ENCODE measurements at places on chromosomes 6 and 20.

- DNase-seq, result no peak
Observed at GRCh38 chr20:44976698-44977097, 10.4 kb downstream of the STK4 start.

DNA sequence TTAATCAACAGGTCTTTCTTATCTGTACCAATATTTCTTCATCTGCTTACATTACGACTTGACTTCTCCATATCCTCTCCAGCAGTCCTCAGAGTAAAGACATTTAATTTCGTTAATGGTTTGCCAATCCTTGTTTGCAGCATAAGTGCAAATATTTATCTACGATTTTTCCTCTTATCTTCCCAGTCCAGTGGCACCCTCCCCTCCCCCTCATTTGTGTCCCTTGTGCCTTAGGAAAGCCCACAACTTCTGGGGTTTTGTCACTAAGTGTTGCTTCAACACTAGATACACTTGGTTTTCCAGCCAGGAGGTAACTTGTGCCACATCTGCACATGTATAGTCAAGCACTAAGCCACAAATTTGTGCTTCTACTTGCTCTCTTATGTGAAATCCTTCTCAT, 327.2 kb downstream of the CBLN4 start:
- DNase-seq, result no peak

DNA sequence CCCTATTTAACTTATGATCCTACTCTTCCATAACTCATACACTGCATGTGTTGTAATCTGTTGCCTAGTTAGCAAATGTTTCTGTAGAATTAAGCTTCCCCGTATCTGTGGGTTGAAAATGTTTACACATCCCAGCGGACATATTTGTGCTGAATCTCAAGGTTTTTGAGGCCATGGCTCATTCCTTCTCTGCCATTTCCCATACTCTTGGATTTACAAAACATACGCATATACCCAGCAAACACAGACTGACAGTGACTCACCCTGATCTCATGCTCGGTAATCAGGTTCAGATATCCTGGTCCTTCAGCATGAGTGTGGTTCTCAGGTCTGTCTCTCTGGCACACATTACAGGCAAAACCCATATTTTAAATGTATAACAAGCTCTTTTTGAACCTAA, 58.7 kb downstream of the AGPAT4 start:
- DNase-seq, result peak; percentile 98

DNA sequence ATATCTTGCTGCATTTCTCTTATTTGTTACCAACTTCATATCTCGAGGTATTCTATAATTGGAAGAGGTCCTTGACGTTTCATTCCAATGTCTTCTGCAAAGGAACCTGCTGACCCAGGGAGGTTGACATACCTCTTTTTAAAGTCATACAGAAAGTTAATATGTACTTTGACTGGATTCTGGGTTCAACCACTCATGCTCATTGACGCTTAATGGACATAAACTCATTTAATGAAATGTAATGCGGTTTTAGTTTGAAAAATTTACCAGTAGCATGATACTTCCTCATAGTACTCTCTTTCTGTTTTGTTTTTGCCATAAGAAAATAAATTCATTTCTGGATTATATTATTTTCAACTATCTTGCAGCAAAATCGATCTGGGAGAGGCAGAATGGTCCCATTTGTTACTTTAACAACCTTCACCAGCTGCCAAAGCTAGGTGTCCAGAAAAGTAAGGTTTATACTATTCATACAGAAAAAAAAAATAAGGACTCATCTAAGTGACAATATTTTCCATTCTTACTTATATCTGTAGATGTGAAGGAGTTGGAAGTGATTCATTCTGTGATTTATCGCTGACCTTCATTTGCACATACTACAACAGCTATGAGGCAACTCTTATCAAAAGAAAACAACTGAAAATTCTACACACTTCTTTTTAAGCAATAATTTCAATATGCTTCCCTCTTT, 101.6 kb downstream of the ATXN1 start:
- no peak for DNase-seq

DNA sequence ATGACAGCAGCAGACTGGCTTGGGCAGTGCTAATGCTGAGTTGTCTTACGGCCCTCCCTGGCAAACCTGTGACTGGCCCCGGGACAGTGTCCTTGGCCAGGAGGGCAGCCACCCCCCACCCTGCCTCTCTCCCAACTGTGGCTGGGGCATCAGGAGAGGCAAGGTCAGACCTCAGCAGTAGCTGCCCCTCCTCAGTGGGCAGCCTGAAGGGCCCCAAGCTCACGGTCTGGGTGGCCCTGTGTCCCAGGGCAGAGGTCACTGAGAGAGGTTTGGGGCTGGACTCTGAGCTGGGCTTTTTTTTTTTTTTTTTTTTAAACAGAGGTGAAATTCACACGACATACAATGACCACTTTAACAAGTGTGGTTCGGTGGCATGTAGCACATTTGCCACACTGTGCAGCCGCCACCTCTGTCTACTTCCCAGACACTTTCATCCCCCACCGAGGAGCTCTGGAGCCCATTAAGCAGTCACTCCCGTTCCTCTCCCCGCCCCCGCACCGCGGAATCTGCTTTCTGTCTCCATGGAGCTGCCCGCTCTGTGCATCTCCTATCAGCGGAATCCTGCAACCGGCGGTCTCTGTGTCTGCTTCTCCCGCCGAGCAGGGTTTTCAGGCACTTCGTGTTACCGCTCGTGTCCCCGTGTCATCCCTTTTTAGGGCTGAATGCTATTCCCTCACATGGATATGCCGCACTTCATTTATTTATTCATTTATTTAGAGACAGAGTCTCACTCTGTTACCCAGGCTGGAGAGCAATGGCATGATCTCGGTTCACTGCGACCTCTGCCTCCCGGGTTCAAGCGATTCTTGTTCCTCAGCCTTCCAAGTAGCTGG, 67.9 kb upstream of the GATA5 start:
- DNase-seq, result no peak

GRCh38 chr6:143159001-143159400, 98.3 kb downstream of the AIG1 start:
- DNase-seq, result no peak

- no peak for DNase-seq
Observed at GRCh38 chr6:46170357-46171289, at the start of gene ENPP5. ENPP5 (minus strand) TSS chr6:46170980; CDS start chr6:46168262, 2,718 bp downstream.

- DNase-seq, result no peak
Observed at GRCh38 chr6:106536357-106536756, 92.9 kb downstream of the RTN4IP1 start.

DNA sequence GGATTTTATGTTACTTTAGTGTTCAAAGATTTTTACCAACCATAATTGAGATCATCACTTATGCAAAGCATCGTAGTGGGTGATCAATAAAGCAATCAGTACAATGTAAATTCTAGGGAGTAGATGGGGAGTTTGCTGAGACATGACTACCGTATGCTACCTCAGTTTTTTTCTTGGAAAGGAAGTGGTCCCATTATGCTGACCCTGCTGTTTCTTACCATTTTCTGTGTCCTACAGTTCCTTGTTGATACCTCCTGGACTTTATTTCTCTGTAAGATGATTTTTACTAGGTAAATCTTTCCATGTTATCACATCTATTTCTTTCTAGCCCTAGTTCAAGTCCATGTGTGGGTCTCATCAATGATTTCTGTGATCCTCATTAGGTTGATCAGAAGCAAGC, 19.3 kb upstream of the NKAIN2 start:
- no peak for DNase-seq

- DNase-seq, result no peak
Observed at GRCh38 chr6:146901940-146902816, 302.0 kb upstream of the STXBP5 start.

GRCh38 chr6:2790588-2791449, 25.6 kb downstream of the WRNIP1 start:
- DNase-seq, result peak; percentile 80

- DNase-seq, result no peak
Observed at GRCh38 chr6:129120856-129121638, 238.1 kb downstream of the LAMA2 start.

DNA sequence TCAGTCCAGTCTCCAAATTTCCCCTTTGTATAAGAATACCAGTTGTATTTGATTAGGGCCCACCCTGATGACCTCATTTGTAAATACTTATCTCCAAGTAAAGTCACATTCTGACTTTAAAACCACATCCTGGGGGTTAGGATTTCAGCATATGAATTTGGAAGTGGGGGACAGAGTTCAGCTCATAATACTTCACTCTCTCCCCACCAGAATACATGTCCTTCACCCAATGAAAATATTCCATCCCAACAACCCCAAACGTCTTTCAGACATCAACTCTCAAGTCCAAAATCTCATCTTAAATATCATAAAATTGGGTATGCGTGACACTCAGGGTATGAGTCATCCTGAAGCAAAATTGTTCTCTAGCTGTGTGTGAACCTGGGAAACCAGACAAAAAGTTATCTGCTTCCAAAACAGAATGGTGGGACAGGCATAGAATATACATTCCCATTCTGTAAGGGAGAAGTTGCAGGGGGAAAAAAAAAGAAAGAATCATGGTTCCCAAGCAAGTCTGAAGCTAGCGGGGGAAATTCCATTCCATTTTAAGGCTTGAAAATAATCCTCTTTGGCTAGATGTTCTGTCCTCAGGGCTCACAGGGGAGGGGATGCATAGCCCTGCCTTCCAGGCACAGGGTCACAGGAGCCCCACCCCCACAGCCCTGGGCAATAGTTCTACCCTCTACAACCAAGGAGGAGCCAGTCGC, 113.9 kb downstream of the ADAT2 start:
- peak; percentile 73 for DNase-seq

DNA sequence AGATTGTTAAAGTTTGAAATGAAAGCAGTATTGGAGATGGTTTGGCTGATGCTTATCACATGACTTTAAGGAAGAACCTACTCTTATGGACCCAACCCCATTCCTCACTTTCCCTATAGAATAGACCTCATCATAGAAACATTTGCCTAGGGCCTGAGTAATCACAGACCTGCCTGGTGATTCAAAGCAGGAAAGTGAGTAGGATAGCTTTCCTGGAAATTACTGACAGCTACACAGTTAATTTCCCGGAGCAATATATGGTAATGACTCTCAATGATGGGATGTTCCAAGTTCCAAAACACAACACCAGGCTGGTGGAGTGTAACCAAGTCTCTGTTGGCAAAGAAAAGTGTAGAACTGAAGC, 233.8 kb downstream of the SIM1 start:
- DNase-seq, result peak; percentile 91

GRCh38 chr20:38665094-38665493, 59.2 kb upstream of the SLC32A1 start:
- DNase-seq, result no peak

DNA sequence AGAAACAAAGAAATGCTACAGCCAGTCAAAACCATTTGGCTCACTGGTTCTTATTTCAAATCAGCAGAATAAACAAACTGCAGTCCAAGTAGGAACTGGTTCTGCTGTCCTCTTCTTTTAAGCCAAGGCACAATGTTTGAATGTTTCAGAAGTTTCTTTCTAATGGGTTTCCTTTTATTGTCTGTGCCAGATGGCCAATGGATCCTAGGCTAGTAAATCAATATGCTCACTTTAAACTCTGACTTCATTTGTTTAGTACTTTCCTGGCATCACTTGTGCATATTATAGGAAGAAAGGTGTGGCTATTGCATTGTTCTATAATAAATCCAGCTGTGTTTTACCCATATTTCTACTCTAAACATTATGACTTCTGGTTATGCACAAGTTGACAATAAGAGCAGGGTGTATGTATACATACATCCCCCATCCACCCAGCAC, 99.7 kb upstream of the PLCB4 start:
- DNase-seq, result no peak

DNA sequence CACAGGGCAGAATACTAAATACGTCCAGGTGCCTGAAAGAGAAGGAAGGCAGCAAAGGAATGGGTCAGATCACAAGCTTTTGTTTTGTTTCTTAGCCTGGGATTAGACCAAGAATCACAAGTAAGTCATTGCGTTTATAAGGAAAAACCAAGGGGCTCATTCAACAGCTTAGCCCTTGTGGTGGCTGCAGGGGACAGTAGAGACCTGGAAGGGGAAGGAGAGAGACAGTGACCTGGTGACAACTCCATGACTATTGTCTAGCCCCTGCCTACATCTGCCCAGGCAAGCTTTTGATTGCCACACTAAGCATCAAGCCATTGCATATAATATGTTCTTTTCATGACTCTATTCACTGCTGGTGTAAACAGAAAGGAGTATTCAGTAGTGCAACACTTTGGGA, 30.2 kb upstream of the TBC1D7 start:
- no peak for DNase-seq

DNA sequence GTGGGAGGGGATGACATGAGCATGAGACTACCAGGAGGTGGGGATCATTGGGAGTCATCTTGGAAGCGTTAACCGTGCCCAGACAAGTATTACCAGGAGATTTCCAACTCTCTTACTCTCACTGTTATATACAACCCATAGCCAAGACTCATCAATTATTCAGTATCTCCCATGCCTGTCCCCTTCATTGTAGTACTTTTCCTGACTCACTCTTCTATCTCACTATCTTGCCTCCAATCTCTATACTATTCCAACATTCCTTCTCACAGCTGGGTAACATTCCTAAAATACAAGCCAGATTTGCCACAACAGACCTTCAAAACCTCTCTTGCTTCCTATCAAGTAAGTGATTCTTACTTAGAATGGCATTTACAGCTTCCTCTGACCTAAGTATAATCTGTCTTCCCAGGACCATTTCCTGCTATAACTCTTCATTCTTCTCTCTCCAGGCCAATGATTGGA, 226.3 kb upstream of the SMLR1 start:
- peak; percentile 96 for DNase-seq

- no peak for DNase-seq
Observed at GRCh38 chr6:97392735-97393134, 109.7 kb upstream of the MMS22L start.

DNA sequence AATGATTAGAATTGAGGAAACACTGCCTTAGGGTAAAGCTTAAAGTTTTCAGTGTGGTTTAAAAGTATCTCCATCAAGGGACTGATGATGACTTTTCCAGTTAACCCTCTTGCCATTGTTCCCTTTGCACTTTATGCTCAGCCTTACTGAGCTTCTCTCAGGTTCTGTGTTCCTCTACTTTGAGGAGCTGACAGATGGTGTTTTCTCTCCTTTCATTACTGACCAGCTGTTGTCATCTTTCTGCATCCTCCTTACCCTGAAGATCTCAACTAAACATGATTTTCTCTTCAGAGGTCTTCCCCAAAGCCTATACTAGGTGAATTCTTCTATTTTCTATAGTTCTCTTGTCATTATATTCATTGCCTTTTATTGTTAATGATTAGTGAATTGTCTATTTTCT, 475.6 kb upstream of the SYNCRIP start:
- no peak for DNase-seq

DNA sequence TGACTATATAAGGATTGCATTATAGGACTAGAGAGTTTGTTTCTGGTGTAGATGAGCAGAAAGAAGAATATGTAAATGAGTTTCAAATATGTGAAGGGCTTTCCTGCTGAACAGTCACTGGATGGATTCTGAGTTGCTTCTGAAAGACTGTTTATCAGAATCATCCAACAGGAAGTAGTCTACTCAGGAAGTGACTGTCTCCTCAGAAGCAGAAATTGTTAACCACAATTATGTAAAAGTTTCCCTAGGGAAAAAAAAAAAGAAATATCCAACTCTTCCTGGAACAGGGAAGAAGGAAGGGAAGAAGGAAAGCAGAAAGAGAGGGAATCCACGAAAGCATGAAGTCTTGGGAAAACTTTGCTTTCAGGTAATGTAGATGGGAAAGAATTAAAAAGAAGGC, 138.9 kb downstream of the TENT5A start:
- DNase-seq, result peak; percentile 90
